ENCODE measurements at places on chromosomes 3 and 15.

DNA sequence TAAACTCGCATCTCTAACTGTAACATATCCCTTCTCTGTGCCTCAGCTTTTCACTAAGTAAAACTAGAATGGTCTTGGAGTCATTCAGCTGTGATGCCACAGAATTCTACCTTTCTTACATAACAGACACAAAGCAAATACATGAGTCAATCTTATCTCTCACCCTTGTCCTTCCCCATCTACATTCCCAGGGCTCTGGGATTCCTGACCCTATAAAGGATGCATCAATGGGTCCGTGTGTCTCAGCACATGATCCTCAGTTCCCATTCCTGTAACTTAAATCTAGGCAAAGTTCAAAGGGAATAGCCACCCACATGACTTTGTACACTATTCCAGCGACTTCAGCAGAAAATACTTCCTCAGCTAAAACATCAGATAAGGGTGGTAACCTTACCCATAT is 11.8 kb upstream of the ARL8B start:
- DNase-seq, result no peak

GRCh38 chr3:13866041-13866965 is 13.6 kb downstream of the WNT7A start:
- DNase-seq, result peak; percentile 16

DNA sequence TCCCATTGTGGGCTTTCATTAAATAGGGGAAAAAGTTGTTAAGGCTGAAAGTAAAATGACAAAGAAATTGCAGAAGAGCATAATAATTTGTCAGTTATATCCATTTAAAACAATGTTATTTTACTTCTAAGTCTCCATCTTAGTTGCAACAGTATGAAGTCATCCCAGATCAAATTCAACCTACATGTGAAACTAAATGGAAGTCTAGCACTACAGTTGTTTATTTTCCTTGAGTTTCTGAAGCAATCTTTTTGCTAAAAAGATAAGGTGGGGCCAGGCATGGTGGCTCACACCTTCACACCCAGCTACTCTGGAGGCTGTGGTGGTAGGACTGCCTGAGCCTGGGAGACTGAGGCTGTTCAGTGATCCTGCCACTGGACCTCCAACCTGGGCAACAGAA is 80.2 kb downstream of the DPH6 start:
- DNase-seq, result no peak

DNA sequence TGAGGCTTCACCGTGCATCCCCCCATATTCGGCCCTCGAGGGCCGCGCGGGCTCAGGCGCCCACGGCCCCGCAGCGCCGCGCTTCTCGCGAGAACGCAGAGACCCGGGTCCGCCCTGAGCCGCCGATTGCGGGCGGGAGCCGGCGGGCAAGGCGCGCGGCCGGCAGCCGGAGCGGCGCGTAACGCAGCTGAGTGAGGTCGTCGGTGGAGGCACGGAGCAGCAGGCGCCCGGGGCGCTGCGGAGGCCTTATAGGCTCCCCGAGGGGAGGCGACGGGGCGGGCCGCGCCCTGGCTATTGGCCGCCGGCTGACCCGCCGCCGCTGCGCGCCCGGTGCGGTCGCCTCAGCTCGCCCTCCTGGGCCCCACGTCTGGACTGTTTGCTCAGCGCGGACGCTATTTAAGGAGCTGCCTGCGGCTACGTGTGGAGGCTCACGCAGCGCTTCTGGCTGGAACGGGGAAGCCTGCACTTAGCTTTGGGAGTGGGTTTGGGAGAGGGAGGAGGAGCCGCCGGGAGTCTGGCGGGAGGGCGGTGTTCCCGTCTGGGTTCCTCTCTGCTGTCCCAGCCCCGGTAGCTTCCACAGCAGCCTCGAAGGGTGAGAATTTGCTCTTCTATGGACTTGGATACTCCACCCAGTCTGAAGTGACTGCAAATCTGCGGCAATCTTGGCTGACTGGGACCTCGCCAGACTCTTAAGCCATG is at the start of gene PLOD2:
Gene PLOD2, minus strand, starts transcription at position 221 of the 699 bp plus-strand sequence. Its CDS starts 195 bp downstream, at position 26.
- DNase-seq, result no peak

DNA sequence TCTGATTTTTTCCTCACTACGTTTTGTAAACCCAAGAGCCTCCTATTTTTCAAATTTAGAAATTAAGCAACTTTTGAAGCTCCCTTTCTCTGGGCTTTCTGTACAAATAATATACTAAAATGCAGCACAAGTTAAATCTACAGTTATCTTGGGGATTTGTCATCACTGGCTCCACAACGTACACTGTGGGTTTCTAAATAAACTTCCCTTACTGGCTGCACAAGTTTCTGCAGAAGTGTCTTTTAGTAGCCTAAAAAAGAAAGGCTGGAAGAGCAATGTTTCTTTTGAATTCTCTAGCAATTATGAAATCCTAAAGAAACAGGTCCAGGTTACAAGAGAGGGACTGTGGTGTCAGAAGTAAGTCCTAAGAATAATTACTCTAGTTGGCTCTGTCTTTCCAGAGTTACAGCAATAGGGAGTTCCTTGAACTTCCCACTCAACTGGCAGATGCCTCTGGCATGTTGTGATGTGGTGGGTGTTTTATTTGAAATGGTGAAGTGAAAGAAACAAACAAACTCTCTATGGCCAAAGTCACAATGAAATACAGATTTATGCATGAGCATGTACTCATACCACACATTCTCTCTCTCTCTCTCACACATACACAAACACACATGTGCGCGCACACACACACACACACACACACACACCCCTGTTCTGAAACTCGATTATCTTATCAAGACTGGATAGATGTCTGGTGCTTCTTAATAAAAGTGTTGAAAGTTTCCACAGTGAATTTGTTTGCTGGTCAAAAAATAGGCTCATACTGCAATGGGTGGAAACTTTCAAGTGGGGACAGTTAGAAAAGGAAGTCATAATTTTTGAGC is 198.2 kb downstream of the SSR3 start:
- no peak for DNase-seq

GRCh38 chr3:52136513-52136912 is 17.7 kb downstream of the POC1A start:
- no peak for DNase-seq

GRCh38 chr3:101381809-101382208 is 61.4 kb upstream of the IMPG2 start:
- no peak for DNase-seq

- no peak for DNase-seq
Measured at GRCh38 chr3:18194431-18194830, 230.7 kb downstream of the SATB1 start.

DNA sequence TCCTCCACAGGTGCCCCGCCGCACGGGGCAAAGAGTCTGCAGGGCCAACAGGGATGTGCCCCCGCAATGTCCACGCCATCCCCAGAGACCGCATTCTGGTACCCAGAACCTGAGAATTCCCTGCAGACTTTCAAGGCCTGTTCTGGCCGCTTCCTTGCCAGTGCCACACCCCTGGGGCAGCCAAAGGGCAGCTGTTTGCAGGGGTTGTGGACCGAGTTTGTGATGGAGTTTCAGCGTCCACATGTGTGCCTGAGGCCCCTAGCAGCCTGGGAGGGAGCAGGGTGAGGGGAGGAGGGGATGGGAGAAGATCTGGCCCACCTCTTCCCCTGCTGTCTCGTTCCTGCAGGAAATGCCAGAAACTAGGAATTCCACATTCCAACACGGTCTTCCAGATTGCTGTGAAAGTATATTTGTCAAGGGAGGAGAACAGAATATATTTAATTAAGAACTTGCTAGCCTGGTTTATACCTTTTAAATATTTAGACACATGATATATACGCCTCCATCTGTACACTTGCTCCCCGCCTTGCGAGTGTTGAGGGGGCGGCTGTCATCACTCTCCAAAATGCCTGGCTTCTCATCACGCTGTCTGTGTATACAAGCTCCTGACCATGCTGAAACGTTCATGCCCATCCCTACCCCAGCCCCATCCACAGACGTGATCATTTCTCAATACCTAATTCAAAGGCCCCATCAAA is 31.1 kb upstream of the RASA2 start:
- no peak for DNase-seq

- no peak for DNase-seq
Measured at GRCh38 chr3:178699810-178700209, 163.6 kb downstream of the KCNMB2 start.

DNA sequence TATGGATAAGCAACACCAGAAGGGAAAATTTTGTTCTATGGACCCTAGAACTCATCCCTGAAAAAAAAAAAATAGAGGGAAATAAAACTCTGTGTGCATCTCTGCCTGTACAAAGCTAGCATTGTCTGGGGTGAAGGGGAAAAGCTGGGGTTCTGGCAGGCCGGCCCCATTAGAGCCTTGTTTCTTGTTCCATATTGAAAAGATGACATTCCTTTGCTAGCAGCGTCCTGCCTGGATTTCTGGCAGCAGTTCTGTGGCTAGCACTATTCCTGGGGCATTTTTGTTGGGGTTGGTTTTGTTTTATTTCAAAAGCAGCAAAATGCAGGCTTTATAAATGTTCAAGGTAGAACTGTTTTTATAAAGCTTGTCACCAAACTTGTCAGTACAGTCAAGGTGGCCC is 45.2 kb downstream of the RARB start:
- no peak for DNase-seq

GRCh38 chr3:72245183-72245811 is 460.3 kb upstream of the PROK2 start:
- DNase-seq, result no peak

GRCh38 chr3:171847133-171847532 is 4.0 kb downstream of the TMEM212 start:
- DNase-seq, result no peak

- DNase-seq, result no peak
Measured at GRCh38 chr3:8899876-8900460, 63.3 kb downstream of the RAD18 start.

- DNase-seq, result no peak
Measured at GRCh38 chr3:29335943-29336342, 55.1 kb downstream of the RBMS3 start.

DNA sequence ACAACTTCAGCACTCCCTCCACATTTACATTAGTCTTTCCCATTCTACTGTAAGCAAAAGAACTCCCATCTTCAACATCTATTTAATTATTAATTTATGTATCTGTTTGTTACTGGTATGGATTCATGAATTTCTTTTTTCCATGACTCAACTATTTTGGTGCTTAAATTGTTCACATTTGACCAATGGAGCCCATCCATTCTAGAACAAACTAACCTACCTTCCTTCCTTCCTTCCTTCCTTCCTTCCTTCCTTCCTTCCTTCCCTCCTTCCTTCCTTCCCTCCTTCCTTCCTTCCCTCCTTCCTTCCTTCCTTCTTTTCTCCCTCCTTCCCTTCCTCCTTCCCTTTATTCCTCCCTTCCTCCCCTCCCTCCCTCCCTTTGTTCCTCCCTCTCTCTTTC is 16.8 kb upstream of the MBNL1 start:
- DNase-seq, result no peak

GRCh38 chr3:64178419-64178818 is 46.8 kb downstream of the PRICKLE2 start:
- no peak for DNase-seq

GRCh38 chr3:134709561-134710312 is 58.9 kb upstream of the KY start:
- DNase-seq, result no peak

DNA sequence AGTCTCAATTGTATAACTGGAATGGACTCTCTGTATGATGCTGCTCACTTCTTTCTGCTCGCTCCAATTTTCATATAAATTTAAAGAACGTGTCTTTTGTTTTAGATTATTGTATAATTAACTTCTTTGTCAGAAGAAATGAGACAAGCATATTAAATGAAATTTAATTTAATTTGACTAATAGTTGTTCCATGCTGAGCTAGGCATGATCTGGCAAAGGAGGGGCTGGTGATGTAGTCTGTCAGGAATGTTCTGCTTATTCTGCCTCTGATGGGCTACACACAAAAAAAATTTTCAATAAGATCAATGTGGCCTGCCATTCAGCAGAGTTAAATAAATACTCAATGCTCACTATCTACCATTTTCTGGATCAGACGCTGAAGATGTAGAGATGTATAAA is 208.4 kb upstream of the CD96 start:
- DNase-seq, result no peak

DNA sequence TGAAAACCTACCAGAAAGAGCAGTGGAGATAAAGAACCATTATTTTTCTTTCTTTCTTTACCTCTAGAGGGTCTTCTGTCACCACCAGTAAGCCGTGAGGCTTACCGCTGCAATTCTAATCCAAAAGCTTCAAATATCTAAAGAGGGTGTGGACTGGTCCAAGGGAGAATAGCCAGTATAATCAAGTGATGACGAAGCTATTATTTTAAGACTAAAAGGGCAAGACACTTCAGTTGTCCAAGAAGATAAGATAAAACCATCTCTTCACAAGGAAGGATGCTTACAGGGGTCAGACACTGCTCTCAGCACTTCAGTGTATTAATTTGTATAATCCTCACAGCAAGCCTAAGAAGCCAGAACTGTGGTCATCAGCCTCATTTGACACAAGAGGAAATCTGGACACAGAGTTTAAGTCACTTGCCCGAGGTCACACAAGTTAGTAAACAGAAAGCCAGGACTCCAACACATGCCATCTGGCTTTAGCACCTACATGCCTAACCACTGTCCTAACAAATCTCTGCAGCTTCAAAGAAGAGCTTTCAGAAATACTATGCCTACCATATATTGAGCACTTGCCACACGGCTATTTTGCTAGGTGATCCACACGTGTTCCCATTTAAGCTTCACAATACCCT is 14.6 kb downstream of the HDC start:
- DNase-seq, result no peak

GRCh38 chr15:47196048-47196447 is 521.3 kb upstream of the SEMA6D start:
- DNase-seq, result no peak

DNA sequence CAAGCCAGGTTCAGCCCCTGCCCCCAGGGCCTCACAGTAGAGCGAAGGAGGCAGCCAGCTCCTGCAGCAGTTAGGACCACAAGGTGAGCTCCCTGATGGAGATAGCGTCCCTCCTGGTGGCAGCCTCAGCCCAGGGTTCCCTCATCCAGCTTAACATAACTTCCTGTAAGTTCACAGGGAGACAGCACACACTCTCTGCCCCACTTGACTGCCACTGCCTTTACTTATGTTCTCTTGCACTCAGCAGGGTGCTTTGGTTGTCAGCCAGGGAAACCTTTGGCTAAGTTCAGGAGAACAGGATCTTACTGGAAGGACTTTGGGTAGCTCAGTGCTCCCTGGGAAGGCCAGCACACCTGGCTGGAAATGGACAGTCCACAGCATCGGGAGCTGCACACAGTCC is 10.9 kb downstream of the KBTBD13 start:
- no peak for DNase-seq

GRCh38 chr15:35850284-35850683 is 304.3 kb upstream of the DPH6 start:
- DNase-seq, result no peak

GRCh38 chr3:40725031-40725430 is 200.3 kb downstream of the ZNF621 start:
- no peak for DNase-seq

DNA sequence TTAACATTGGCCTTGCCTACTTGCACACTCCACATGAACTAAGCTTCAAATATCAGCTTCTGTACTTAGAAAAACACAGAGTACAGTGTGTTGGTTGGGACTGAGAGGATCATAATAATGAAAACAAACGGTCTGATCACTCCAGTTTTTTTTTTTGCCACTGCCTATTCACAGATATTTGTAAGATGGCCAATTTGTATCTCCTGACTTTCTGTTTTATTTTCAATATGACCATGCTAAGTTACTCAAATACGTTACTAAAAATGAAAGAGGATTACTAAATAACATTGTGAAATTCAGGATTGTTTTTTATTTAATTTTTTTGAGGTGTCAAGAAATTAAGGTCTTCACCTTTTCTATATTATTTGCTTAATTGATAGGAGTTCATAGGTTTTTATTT is 595.1 kb downstream of the TUSC7 start:
- DNase-seq, result no peak

- no peak for DNase-seq
Measured at GRCh38 chr3:73723596-73723995, 98.9 kb upstream of the PDZRN3 start.

- DNase-seq, result no peak
Measured at GRCh38 chr3:148307443-148307843, 390.3 kb upstream of the AGTR1 start.
